ENCODE measurements at places on chromosomes 3 and 15.

GRCh38 chr15:59419170-59419569, 18.8 kb upstream of the FAM81A start:
- DNase-seq: no peak

DNA sequence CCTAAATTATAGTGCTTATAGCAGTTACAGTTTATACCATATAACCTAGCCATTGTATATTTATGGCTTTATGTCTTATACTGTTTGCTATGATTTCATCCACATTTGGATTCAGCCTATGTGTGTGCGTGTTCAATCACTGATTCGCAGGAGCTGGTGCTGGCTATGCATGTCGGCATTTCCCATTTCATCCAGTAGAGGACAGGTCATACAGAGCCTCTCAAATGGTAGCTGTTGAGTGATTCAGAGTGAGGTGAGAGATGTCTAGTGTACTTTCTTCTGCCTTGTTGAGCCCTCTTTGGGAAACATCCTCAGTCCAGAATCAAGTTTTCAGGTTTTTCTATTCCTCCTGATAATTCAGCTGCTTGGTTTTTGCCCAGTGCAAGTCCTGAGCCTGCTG, 76.1 kb downstream of the FRMD4B start:
- no peak for DNase-seq

DNA sequence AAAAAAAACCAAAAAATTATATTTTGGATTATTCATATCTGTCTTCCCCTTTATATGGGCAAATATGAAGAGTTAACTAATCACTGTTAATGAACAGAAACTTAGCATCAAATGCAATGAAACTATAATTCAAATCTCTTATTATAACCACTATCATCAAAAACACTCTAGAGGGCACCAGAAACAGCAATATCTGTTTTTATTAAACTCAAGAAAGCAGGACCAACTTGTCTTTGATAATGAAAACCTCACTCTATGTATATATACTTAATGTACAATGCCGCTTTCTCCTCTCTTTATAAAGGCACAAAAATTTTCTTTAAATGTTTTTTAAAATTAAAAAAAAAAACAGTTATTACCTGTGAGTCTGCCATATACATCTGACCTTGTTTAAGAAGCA, 92.7 kb downstream of the UACA start:
- DNase-seq: no peak

GRCh38 chr15:72338617-72339321, 18.8 kb upstream of the CELF6 start:
- DNase-seq: no peak

DNA sequence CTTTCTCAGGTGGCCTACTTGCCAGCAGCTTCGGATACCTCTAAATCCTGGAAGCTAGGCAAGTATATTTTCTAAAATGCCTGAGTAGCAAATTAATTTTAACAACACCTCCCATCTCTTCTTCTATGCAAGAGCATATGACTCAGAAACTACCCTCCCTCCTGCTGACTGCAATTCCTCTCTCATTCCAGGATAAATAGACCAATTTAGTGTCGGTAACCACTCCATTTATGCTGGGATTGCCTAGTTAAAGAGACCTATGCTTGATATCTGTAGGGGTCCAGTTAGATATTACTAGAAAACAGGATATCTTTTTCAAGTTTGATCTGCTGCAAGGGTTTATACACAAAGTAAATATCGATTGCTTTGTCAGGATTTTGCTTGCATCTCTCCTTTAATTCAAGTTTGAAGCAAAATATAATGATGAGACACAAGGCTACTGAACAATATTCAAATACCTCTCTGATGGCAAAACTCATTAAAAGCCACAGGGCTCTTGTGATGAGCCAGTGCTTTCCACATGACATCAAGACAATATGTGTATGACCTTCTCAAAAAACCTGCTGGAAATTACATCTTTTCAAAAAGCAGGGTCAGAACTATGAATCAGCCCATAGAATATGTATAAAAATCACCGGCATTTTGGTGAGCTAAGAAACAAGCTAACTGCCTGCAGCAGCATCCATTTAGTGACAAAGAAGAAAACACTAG, 491.6 kb upstream of the NECTIN3 start:
- DNase-seq: no peak

- no peak for DNase-seq
Measured at GRCh38 chr3:16824081-16824696, 60.6 kb upstream of the PLCL2 start.

DNA sequence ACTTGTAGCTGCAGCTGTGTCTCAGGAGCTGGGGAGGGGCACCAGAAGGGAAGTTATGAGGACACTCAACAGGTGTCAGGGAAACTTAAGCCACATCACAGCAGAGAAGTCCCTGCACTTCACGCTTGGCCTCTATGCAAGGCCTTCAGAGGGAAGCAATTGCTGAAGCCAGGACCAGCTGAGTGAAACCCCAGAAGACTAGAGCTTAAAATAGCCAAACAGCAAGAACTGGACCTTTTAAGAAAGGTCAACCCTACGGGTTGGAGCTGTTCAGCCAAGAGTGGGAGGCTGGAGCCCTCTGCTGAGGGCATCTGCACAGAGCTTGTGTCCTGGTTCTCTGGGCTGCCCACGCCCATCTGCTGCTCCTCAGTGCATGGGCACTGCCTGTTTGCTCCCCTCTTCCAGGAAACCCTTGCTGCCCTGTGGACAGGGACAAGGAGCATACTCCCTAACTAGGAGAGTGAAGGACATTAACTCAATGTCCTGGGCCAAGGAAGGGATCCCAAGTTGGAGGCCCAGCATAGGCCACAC, 3.9 kb upstream of the GRAMD2A start:
- no peak for DNase-seq

DNA sequence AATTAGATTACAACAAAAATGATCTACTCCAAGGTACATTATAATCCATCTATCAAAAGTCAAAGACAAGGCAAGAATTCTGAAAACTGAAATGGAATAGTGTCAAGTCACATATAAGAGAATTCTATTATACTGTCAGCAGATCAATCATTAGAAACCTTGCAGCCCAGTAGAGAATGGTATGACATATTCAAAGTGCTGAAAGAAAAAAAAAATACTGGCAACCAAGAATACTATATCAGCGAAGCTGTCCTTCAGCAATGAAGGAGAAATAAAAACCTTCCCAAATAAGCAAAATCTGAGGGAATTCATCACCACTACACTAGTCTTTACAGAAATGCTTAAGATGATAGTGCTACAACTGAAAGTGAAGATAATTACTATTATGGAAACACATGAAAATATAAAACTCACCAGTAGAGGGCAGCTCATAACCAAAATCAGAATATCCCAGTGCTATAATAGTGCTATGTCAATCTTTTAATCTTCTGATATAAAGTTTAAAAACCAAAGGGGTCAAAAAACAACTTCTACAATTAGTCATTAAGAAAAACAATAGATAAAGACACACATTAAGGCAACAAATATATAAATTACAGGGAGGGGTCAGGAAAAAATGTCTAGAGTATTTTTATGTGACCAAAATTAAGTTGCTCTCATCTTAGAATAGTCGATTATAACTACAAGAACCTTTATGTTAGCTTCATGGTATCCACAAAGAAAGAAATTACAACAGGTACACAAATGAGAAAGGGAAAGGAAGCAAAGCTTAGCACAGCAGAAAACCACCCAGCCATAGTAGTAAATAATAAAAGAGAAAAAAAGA, 190.7 kb upstream of the CNTN6 start:
- DNase-seq: no peak

GRCh38 chr15:65076486-65077290, at the start of gene KBTBD13:
Gene KBTBD13, plus strand, starts transcription at chr15:65076746. Its CDS starts 70 bp downstream, at chr15:65076816.
- DNase-seq: no peak

- DNase-seq: no peak
Measured at GRCh38 chr15:101813803-101814534, 2.0 kb downstream of the OR4F15 start.

DNA sequence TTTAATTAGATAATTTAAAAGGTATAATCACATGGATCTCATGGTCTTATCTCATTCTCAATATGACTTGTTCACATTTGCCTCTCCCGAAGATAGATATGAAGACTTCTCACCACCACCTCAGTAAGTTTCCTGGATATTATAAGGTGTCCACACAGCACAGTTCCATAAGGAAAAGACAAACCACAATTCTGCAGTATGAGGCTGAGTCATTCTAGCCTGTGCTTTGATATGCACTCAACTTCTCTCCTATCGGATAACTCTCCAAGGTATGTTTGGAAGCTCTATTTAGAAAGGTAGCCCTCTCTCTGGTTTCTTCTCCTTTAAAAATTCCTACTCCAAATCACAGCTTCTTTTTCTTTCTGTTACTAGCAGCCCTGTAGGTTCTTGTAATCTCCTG, 612.8 kb downstream of the ZPLD1 start:
- no peak for DNase-seq

GRCh38 chr15:66142285-66142684, 111.3 kb downstream of the MEGF11 start:
- DNase-seq: no peak

DNA sequence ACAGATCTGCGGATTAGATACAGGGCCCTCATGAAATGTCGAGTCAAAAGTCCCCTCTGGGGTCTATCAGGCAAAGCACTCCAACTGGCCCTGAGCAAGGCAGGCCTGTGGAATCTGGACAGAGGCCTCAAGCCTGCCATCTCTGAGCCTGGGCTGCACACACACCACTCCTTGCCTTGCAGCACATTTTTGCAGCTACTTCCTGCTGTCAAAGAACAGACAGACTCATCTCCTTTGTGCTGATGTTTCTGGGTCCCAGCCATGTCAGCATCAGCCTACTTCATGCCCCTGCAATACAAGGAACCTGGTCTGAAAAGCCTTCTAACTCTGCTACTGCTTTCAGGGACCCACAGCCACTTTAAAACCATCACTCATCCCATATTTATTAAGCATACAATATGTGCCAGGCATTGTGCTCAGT, 60.6 kb upstream of the IL12A start:
- DNase-seq: no peak

GRCh38 chr3:23271876-23272741, 69.0 kb downstream of the UBE2E2 start:
- no peak for DNase-seq

DNA sequence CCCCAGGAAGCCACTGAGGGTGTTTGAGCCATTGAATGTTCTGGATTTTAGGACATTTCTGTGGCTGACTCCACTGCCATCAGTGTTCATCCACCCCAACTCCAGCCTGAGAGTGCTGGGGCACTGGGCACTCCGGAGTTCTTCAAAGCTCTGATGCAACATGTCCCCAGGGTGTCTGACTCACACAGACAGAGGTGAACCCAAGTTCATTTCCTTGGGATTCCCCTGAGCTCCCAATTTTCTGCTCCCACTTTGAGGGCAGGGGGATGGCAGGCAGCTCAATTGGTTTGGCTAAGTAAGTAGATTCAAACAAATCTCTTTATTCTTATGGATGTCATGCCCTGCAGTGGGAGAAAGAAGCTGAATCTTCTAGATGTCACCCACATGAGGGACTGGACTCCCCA, 2.2 kb downstream of the STRA6 start:
- no peak for DNase-seq

DNA sequence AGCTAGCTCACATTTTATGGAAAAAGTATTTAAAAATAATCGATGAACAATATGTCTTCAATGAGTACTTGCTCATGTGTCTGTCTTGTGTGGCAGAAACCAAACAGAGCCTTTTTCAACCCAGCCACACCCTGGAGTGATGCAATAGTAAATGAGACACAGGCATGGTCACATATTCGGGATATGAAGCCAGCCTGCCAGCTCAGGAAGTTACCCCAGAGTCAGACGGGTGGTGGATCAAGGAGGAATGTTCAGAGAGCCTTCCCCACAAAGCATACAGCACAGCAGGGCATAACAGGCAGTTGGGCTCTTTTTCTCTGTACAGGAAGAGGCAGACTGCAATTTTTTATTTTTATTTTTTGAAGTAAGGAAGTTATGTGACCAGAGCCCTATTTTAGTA, 27.3 kb downstream of the LARP6 start:
- DNase-seq: no peak

- DNase-seq: no peak
Measured at GRCh38 chr15:48501208-48501607, 144.3 kb downstream of the FBN1 start.

DNA sequence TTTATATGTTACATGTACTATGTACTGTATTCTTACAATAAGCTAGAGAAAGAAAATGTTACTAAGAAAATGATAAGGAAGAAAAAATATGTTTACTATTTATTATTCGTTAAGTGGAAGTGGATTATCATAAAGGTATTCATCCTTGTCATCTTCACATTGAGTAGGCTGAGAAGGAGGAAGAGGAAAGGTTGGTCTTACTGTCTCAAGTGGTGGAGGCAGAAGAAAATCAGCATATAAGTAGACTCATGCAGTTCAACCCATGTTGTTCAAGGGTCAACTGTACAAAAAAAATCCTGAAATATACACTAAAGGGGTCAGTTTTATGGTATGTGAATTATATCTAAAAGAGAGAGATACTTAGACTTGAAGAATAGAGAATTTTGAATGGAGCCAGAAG, 5.7 kb downstream of the HMG20A start:
- no peak for DNase-seq

DNA sequence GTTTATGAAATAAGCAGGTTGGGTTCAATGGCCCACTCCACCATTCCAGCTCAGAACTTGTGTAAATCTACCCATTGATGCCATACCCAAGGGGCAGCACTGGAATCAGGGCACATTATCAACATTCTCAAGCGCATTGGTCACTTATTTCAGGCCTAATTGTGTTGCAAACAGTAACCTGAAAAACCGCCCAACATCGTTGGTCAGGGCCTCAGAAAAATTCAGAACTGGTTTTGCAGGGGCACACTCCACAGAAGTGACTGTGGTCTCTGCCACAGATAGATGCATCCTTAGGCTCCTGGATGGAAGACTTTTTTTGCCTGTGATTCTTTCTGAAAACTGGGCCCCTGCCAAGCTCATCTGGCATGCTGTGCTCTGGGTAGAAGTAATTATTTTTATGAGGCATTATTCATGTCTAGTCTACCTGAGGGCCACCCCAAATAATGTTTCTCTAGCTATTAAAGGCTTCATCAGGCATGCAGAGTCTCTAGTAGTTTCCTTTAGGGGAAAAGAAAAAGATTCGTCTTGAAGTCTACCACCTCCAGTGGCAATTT, 21.7 kb upstream of the LRTM1 start:
- DNase-seq: no peak

DNA sequence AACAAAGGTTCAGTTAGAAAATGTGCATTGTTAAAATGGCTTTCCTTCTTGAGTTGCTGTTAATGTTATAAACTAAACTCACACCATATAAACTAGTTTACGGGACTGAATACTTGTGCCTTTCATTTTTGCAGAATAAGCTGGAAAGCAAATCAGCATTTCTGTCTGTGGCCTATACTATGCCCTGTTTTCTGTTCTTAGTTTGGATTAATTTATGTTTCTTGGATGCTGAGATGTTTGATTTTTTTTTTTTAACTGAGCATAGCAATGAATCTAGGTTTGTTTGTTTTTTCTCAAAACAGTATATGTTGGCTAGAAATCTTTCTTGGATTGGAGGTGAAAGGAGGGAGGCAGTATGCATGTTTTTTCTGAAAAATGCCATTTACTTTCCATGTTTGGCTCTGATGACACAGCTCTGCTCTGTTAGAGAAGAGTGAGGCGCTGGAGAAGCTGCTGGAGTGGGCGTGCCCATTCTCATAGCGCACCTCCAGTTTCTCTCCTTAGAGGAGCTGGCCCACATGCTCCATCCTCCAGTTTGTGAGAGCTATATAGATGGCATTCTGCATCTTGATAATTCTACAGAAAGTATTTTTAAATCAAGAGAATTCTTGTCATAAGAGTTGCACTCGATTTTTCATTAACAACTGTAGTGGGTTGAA, 423.6 kb upstream of the TPM1 start:
- no peak for DNase-seq

Data from DMS153 (cell line).